ENCODE measurements at places on chromosomes 7 and 10.

DNA sequence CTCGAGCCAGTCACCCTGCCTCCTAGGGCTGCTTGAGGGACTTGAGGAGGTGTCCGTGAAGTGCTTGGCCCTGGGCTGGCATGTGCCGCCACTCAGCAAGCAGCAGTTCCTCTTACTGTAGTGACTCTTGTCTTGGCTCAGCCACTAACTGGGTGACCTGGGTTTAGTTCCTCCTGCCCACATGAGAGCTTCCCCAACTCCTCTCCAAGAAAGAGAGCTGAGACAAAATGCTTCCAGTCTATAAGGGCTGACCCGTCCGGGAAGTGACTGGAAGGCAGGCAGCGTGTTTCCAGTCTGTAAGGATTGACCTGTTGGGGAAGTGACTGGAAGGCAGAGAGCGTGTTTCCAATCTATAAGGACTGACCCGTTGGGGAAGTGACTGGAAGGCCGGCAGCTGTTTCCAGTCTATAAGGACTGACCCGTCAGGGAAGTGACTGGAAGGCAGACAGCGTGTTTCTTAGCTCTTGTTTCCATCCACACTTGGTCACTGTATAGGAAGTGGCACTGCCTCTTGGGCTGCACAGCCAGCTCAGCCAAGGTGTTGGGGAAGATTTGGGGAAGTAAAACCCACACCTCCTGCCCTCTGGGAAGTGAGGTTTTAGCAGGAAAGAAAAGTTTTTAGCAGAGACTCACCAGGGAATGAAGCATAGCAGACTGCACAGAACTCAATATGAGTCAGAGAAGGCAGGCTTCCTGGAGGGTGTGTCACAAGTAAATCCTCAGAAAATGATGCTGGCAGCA, 53.3 kb upstream of the PPIF start:
- DNase-seq, result peak; percentile 86

GRCh38 chr10:130138479-130138866, 2.3 kb downstream of the GLRX3 start:
- no peak for DNase-seq

- DNase-seq, result no peak
These were observed 1.8 kb upstream of the INTS1 start for GRCh38 chr7:1505731-1506550.

- DNase-seq, result peak; percentile 75
These were observed 243.1 kb upstream of the AOAH start for GRCh38 chr7:36967387-36967786.

- no peak for DNase-seq
These were observed 1.6 kb downstream of the MSRB2 start for GRCh38 chr10:23096802-23097549.
